ENCODE measurements at places on chromosomes 5 and 9.

DNA sequence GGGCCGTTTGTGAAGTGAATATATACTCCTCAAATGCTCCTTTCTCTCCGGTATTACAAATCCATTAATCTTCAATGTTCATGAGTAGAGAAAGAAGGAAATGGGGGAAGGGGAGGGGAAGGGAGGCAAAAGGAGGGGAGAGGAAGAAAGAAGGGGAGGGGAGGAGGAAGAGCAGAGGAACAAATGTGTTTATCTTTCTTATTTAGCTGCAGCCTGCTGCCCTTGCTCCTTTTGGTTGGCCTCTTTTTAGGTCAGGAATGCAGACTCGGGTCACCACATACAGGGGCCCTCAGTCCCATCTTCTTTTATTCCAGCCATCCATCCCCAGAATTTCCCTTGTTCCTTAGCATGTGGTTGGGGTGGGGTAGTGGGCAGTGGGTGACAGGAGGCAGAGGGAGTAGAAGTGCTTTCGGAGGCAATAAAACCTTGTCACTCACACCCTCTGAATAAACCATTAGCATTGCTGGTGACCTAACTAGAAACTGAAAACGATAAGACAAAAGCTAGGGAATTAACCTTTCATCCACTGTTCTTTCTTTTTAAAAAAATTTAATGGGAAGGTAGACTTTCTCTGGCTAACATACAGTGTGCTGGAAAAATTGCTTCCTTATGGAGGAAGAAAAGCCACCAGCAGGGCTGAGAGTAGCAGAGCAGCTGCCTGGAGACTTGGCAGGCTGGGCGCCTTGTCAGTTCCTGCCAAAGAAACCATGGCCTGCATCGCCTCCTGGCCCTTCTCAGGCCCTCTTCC is 16.8 kb upstream of the PRLR start:
- DNase-seq, result no peak

- DNase-seq, result peak; percentile 82
These were observed at the start of gene FBXO4 for GRCh38 chr5:41924872-41925554. Gene FBXO4, plus strand, starts transcription at chr5:41925281. Its CDS starts 29 bp downstream, at chr5:41925310.

GRCh38 chr5:38745836-38746732 is 99.7 kb upstream of the OSMR start:
- DNase-seq, result no peak

GRCh38 chr9:34891386-34891785 is 66.7 kb upstream of the PHF24 start:
- DNase-seq, result no peak

DNA sequence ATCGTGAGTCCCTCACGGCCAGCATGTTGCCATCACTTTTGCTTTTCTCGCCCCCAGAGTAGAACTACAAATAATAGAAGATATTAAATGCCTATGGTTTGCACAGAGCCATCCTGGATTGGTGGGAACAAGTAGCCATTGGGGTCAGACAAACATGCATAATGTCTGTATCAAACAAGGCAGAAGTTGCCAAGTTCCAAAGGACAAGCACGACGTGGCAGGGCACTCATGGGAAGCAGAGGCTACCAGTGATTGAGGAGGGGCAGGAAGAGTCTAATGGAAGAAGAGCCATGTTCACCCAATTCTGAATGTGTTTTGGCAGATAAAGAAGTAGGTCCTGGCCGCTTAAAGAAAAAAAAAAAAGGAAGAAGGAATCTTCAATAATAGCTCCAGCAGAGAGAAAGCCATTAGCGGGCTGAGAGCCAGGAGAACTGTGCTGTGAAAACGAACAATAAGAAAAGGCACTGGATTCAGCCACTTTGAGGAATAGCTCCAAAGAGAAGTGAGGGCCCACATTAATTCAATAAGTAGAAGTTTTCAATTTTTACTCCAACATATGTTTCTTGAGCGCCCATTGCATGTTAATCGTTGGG is 153.7 kb upstream of the ADCY2 start:
- DNase-seq, result no peak

- DNase-seq, result no peak
These were observed 31.5 kb upstream of the FAM170A start for GRCh38 chr5:119597728-119598298.

- DNase-seq, result no peak
These were observed 403.2 kb upstream of the PTGER4 start for GRCh38 chr5:40276426-40277102.

GRCh38 chr5:1477341-1477740 is 32.1 kb upstream of the SLC6A3 start:
- DNase-seq, result no peak

DNA sequence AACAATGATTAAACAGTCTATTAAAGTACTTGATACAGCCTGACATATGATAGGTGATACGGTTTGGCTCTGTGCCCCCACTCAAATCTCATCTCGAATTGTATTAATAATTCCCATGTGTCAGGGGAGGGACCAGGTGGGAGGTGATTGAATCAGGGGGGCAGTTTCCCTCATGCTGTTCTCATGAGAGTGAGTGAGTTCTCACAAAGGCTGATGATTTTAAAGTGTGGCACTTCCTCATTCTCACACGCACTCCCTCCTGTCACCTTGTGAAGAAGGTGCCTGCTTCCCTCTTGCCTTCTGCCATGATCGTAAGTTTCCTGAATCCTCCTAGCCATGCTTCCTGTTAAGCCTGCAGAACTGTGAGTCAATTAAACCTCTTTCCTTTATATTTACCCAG is 40.1 kb upstream of the TARS1 start:
- DNase-seq, result no peak

DNA sequence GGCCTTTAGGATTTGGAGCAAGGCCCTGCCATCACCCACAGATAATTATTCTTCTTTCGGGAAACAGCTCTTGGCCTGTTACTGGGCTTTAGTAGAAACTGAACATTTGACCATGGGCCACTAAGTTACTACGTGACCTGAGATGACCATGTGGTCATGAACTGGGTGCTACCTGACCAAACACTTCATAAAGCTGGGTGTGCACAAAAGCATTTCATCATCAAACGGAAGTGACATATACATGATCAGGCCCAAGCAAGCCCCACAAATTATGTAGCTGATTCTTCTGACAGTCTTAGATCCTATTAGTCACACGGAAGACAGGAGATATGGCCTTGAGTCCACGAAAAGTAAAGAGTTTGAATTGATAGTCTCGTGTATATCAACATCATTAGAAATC is 130.9 kb upstream of the FBN2 start:
- DNase-seq, result no peak

DNA sequence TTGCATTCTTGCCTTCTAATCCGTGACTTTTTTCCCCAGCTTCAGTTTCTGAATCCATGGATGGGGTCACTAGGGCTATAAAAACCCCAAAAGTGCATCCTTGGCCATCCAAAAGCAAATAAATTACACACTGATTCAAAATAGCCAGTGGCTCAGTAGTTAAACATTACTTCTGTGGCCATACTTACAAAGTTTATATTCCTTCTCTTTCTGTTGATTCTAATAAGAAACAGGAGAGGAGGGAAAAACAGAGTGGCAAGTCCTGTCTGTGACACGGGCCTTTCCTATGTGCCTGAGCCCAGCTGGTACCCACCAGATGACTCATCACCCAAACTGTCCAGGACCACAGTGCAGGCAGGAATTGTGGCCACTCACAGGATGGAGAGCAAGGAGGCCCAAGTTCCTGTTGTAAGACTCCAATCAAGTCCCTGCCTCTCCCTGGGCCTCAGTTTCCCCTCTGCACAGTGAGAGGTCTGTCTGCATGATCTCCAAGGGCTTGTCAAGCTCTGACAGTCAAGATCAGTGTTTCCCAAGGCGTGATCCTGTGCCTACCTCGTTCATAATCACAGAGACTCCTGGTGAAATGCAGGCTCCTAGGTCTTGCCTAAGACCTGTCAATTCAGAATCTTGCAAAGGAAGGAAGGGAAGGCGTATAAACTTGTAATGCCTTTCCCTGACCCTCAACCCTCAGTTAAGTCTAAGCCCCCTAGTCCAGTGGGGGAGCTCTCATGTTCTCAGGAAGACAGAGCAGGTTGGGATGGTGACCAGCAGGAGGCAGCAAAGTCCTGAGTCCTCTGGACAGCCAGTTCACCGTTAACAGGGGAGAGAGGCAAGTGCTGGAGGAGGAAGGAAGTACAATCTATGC is 29.5 kb downstream of the TNIP1 start:
- peak; percentile 79 for DNase-seq

GRCh38 chr9:126829035-126829434 is 24.2 kb downstream of the ZBTB43 start:
- DNase-seq, result no peak

DNA sequence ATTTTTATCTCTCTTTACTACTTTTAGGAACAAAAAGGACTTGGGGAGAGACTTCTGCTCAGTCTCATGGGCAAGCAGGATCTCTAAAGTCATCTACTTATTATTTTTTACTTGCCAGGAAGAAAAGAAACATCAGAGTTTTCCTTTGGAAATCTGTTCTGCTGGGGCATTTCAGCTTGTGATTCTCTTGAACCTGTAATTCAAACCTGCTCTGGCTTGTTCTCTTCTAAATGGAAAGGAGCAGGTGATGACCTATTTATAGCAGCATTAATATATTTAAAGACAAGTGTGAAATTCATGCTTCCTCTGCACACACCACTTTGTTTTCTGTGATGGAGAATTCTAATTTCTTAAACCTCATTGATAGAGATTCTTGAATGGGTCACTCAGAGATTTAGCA is 2.0 kb downstream of the ADCY2 start:
- no peak for DNase-seq

DNA sequence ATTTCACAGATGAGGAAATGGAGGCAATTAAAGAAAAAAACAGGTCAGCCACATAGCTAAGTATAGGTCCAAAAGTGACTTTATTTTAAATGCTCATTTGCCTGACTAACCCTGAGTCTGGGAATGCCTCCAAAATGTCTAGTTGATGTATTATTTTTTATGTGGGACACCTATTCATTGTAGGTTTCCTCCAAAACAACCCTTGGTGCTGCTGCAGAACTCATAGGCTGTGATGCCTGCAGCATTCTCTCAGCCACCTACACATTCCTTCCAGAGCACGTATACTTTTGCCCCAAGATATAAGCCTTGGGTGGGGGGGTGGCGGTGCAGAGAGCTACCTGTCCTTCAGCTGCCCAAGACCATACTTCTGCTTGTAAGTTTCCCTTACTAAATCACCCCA is 77.4 kb downstream of the MSX2 start:
- DNase-seq, result no peak

- DNase-seq, result no peak
These were observed 51.7 kb downstream of the ARHGAP26 start for GRCh38 chr5:142821733-142822487.

GRCh38 chr9:127990554-127990953 is 9.8 kb upstream of the EEIG1 start:
- DNase-seq, result no peak

DNA sequence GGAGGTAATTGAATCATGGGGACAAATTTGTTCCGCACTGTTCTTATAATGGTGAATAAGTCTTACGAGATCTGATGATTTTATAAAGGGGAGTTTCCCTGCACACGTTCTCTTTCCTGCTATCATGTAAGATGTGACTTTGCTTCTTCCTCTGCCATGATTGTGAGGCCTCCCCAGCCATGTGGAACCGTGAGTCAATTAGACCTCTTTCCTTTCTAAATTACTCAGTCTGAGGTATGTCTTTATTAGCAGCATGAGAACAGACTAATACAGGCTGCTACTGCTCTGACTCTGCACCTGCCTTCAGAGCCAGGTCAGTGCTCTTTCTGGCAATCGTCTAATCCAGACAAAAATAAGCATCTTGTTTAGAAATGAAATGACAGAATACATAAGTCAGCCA is 479.2 kb upstream of the TUSC1 start:
- no peak for DNase-seq

DNA sequence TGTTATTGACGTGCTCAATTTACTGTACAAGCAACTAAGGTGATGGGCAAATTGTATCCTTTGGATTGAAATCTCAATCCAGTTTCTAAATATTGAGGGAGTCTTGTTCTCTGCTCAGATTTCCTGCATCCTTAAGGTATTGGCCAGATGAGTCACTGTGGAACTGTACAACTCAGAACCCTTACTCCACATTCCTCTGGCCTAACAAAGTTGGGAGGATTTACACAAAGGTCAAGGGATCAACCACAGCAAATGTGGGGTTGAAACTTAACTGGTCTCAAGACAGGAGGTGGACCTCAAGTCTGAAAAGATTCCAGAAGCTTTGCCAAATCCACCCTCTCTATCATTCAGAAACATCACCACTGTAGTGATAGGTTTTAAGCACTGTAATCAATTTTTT is 81.5 kb upstream of the AGXT2 start:
- no peak for DNase-seq

- no peak for DNase-seq
These were observed 270.7 kb upstream of the TLE4 start for GRCh38 chr9:79301085-79301484.

GRCh38 chr5:176948458-176948857 is 49.3 kb upstream of the HK3 start:
- no peak for DNase-seq

- no peak for DNase-seq
These were observed 11.9 kb downstream of the SEC16A start for GRCh38 chr9:136470792-136471469.

GRCh38 chr5:154473581-154474283 is 4.3 kb downstream of the HAND1 start:
- DNase-seq, result no peak

GRCh38 chr9:113931140-113931539 is 55.0 kb downstream of the ZNF618 start:
- no peak for DNase-seq

DNA sequence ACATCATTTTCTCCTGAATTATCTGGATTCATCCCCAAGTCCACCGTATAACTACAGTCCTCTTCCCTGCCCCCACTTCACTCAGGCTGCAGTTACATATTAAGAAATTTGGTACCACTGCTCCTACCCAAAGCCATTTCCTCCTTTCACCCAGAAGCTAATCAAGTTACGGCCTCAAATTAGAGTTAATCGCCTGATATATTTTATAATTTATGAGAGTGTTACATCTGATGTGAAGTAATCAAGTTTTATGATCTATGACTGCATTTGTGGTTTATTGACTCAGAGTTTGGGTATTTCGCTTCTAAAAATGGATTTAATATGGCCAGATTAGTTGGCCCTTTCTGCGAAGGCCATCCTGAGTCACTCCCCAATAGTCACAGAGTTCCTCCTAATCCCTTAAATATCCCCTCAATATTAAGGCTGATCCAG is 223.6 kb upstream of the KIF2A start:
- no peak for DNase-seq

DNA sequence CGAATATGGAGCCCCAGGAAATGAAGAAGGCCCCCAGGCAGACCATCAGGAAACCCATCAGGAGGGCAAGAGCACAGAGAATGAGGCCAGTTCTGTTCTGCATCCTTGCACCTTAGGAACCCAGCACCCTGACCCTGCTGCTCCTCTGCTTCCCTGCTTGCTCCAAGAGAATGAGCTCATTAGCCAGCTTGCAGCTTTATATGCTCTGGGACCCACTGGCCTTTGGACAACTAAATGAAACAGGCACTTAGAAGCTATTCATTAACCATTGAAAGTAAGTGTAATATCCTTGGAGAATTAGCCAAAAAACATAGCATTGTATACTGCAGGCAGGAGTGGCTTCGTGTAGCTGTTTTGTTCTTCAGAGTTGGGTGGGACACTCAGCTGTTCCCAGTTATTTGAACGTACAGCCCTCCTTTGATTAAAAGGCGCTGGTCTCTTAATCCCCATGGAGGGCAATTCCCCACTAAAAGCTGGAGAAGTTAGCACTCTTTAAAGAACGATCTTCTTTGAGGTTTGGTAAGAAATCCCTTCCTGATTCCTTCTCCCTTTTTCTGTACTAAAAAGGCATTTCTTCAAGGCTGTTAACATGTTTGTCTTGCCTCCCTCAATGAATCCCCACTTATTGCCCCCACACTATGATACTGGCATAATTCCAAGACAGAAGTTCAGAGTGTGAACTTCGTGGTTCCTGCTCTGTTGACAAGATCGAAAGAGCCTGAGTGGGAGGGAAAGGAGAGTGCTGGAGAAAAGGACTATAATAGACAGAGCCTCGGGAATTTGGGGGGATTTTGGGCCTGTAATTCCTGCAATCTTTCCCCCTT is at the start of gene TMEM252:
TSS of gene TMEM252 (minus strand) at position 172 of the 824 bp plus-strand sequence. CDS start at position 103, 69 bp downstream.
- DNase-seq, result no peak
